ENCODE measurements at places on chromosomes 13 and 19.

- DNase-seq = no peak
Measured at GRCh38 chr19:57642396-57643046, 9.6 kb downstream of the ZNF211 start.

DNA sequence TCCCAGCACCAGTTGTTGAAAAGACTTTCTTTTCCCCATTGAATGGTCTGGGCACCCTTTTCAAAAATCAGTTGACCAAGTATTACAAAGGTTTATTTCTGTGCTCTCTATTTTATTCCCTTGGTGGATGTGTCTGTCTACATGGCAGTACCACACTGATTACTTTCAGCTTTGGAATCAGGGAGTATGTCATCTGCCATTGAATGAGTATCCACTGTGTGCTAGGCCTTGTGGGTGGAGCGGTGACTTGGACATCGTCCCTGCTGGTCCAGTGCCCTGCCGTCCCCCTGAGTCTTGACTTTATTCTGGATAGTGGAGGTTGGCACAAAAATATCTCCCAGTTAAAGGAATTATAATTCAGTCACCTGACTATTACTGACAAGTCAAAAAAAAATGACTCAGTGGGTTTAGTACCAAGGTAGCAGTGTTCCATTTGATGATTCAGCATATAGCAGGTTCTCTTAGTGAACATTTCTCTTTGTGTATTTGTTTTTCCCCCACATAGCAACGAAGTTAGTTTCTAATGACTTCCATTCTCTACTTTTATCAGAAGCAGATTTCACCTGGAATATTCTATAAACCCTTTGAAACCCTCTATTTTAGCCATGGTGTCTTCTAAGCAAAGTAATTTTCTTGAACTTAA, 3.9 kb downstream of the UPF3A start:
- DNase-seq = no peak

DNA sequence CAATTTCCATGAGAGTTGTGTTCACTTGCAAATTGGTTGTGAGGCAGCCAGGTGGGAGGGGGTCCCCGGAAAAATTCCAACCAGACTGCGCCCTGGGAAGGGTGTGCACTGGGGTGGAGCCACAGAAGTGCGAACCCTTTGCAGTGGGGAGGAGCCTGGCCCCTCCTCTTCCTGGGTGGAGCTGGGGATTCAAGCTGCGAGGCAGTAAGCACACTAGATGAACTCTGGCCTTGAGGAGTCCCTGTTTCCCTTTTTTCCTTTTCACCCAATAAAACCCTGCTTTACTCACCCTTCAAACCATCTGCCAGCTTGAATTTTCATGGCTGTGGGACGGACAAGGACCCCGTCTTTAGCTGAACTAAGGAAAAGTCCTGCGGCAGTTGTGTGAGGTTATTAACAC, 31.0 kb upstream of the MBNL2 start:
- DNase-seq = no peak

DNA sequence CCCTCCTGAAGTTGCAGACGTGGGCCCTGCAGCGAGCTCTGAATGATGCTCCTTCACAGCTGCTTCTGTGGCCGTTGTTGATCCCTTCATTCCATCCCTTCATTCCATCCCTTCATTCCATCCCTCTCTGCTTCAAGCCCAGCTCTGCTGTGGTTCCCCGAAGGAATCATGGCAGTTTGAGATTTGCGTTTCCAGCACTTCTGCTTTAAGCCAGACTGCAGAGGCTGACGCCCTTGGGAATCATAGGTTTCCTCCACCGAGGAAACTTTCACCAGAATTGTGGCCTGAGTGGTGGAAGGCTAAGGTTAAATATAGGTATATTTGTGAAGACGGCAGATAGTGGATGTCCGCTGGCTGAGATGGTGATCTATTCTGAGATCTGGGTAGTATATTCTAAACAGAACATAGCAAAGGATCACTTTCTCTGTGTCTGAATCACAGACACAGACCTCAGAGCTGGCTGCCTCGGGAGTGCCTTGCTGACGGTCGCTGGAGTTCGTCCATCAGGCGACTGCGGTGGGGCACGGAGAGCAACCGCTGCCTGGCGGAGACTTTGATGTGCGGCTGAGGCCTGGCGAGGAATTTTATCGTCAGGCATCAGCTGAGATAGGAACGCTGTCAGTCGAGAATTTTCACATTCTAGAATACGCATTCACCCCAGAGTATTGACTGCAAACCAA, 42.8 kb upstream of the DCUN1D2 start:
- DNase-seq = no peak

DNA sequence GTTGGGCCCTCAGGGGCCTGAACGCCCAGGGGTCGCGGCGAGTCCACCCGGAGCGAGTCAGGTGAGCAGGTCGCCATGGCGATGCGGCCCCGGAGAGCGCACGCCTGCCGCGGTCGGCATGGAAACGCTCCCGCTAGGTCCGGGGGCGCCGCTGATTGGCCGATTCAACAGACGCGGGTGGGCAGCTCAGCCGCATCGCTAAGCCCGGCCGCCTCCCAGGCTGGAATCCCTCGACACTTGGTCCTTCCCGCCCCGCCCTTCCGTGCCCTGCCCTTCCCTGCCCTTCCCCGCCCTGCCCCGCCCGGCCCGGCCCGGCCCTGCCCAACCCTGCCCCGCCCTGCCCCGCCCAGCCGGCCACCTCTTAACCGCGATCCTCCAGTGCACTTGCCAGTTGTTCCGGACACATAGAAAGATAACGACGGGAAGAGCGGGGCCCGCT, at the start of gene CCNA1:
Gene CCNA1, plus strand, starts transcription at position 390 of the 439 bp plus-strand sequence. CDS start 562 bp downstream, outside the sequence.
- DNase-seq = peak; percentile 19

DNA sequence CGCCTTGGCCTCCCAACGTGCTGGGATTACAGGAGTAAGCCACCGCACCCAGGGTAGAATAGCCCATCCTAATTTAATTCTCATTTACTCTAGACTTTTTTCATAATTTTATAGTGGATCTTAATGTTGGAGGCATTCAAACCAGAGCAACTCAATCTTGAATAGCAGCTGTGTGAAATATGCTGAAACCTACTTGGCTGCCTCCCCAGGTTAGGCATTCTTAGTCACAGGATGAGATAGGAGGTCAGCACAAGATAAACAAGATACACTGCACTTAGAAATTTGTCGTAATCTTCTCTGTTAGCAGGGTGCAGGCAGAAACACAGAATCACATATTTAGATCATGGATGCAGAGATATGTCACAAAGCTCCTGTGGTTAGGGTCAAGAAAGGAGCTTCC, 2.7 kb upstream of the ZNF43 start:
- no peak for DNase-seq

- no peak for DNase-seq
Measured at GRCh38 chr13:114303700-114304327, 10.5 kb upstream of the CHAMP1 start.

- DNase-seq = no peak
Measured at GRCh38 chr13:48646791-48647190, 6.9 kb upstream of the CYSLTR2 start.

DNA sequence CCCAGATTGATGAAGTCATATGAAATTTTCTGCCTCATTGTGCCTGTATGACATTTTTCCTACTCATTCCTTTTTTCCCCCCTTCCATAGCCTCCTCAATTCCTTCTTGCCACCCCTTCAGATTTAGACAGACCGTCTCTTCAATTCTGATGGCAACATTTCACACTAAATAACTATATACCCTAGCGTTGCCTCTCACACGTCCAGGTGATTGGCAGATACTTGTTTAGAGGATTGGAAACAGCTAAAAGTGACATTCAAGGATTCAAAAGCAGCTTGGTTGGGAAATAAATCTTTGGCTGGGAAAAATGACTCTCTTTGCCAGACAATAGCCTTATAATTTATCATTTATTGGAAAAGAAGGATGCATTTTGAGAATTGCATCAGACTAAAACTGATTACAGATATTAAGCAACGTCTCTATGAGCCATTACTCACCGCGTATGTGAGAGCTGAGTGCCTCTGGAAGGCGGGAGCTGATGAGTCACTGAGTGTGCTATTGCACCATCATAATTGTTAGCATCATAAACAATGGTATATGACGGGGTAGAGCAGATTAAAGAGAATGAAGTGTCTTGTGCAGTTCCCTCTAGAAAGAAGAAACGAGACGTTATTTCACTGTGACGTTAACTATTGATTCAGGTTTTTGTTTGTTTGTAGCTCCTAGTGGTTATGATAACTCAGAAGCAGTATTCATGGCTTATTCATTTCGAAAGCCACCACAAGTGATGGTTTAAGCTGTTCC, 61.1 kb upstream of the FAM216B start:
- DNase-seq = no peak

- no peak for DNase-seq
Measured at GRCh38 chr19:55289117-55289796, 5.5 kb downstream of the BRSK1 start.

- DNase-seq = no peak
Measured at GRCh38 chr13:31909864-31910551, 121.6 kb upstream of the FRY start.

DNA sequence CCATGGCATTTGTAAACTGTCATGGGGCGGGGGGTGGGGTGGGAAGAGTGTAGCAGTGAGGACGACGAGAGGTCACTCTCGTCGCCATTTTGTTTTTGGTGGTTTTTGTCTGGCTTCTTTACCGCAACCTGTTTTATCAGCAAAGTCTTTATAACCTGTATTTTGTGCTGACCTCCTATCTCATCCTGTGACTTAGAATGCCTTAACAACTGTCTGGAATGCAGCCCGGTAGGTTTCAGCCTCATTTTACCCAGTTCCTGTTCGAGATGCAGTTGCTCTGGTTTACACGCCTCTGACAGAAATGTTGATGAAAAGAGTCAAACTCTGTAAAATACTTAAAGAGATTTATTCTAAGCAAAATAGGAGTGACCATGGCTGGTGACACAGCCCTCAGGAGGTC, 852.0 kb downstream of the DACH1 start:
- no peak for DNase-seq

- DNase-seq = no peak
Measured at GRCh38 chr13:60850526-60850925, 453.5 kb downstream of the TDRD3 start.

- no peak for DNase-seq
Measured at GRCh38 chr13:94327318-94327717, 152.2 kb downstream of the DCT start.

GRCh38 chr19:3115916-3116602, 19.8 kb upstream of the GNA15 start:
- DNase-seq = no peak

GRCh38 chr13:91311491-91311890, 36.0 kb upstream of the MIR17HG start:
- no peak for DNase-seq

DNA sequence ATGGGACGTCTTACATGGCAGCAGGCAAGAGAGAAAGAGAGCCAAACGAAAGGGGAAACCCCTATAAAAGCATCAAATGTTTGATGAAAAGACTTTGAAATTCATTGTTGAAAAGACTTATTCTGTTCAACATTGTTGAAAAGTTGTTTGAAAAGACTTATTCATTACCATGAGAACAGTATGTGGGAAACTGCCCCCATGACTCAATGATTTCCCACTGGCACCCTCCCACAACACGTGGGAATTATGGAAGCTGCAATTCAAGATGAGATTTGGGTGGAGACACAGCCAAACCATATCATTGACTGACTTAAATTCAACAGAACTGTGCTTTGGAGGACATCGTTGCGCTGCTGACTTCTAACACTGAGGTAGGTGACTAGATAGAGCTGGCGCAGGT, 48.0 kb upstream of the RCBTB2 start:
- DNase-seq = no peak

- DNase-seq = no peak
Measured at GRCh38 chr13:99434258-99434788, 66.9 kb upstream of the TM9SF2 start.

DNA sequence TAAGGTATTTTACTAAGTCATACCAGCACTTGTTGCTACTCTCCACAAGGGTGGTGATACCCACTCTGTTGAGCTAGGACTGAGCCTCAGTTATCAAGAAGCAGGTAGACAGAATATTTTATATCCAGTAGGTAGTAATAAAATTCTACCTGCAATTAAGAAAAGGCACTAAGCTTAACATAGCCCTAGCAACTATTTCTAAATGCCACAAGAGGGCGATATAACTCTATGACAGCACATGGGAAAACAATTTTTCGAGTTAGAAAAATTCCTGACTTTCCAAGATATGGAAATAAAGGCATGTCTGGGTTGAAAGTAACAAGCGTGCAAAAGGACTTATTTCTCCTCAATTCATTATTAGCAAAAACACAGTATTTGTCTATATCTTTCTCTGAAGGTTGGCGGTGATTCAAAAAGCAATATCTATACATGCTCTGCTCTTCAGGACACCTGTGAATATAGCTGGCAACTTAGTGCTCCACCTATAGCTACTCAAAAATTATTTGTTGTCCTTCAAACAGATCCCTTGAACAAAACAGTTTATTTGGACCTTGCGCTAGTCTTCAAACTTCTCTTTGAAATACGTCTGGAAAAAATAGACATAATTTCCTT, 14.7 kb downstream of the CCDC169 start:
- no peak for DNase-seq

- DNase-seq = no peak
Measured at GRCh38 chr19:28582344-28582743, 630.6 kb downstream of the UQCRFS1 start.

- no peak for DNase-seq
Measured at GRCh38 chr19:15358918-15359317, 20.7 kb downstream of the AKAP8 start.

GRCh38 chr13:23159760-23160637, 20.8 kb upstream of the SGCG start:
- DNase-seq = no peak

DNA sequence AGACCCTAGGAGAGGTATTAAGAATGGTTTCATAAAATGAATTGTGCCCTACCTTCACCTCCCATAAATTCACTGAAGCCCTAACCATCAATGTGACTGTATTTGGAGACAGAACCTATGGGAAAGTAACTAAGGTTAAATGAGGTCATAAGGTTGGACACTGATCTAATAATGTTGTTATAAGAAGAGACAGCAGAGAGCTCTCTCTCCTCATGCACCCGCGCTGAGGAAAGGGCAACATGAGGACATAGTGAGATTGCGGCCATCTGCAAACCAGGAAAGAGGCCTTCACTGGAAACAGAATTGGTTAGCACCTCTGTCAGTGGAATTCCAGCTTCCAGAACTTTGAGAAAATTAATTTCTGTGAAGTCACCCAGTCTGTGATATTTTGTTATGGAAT, 1396.1 kb upstream of the MIR17HG start:
- no peak for DNase-seq

DNA sequence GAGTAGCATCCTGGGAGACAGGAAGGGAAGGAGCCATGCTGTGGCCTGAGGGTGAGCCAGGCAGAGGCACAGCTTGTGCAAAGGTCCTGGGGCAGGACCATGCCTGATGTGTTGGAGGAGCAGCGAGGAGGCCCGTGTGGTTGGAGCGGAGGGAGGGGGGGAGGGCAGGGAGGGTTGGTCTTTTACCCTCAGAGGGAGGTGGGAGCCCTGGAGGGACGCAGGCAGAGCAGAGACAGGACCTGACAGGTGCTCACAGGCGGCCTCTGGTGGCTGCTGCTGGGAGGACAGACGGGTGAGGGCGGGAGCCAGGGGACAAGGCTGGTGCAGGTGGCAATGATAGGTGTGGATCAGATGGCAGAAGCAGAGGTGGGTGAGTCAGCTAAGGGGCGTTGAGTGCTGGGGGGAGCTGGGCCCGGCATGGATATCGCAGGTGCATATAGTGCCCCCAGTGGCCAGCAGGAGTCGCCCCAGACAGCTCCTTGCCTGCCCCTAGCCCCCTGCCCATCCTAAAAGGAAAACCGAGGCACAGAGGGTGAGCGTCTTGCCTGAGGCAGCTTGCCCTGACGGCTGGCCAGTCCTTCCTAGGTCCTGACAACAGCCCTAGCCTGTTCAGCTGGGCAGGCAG, 9.8 kb upstream of the GNA15 start:
- DNase-seq = peak; percentile 48

GRCh38 chr13:101829484-101829883, 377.0 kb downstream of the ITGBL1 start:
- DNase-seq = no peak

Data from left ventricle myocardium inferior (tissue), 1 donor.